Hindlimb muscle (tissue), 1 donor: ENCODE measurements at places on chromosomes 7 and 10. TPM values are rescaled to one million over a fixed set of nuclear protein-coding genes. Genes with fewer than 3 reads are reported as not detected.

DNA sequence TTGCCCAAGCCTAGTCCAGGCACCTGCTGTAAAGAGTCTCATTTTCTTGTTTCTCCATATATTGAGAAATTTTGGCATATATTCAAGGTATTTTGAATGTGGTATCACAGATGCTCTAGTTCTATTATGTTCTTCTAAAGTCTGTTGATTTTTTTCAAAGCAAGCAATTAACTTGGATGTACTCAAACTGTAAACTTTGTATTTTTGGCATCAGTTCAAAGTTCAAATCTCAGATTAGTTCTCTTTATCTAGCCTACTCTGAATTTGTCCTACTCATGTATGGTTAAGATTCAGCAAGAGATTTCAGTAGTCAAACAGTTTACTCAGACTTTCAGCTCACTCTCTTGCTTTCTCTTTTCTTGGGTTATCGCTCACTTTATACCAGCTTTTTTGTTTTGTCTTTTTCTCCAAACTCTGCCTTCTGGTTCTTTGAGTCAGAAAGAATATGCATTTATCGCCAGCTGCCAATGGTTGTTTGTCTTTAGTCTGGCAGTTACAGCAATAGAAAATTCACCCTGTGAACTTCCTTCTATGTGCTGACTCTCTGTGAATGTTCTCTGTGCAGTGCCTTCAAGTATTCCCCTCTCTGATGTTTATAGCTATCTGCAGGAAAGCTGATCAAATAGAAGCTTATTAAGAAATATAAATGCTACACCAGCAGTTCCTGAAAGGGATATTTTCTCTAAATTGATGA is 56.0 kb downstream of the ANKRD7 start:
- no peak for DNase-seq

DNA sequence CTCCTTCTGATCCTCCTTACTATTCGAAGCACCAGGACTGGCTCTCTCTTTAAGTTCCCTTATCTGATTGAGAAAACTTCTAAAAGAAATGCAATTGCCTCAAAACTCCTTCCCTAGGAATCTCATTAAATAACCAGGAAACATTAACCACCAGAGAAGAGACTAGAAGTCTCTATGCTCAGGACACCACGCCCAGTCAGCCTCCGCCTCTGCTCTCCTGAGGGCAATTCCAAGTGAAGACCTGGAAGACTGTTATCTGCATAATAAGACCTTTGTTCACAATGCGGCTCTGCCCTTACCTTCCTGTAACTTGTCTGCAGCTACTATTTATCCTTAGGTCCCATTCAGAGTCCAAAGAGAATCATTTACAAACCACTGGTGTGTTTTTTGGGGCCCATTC is 78.8 kb downstream of the ELMO1 start:
- DNase-seq, result no peak

DNA sequence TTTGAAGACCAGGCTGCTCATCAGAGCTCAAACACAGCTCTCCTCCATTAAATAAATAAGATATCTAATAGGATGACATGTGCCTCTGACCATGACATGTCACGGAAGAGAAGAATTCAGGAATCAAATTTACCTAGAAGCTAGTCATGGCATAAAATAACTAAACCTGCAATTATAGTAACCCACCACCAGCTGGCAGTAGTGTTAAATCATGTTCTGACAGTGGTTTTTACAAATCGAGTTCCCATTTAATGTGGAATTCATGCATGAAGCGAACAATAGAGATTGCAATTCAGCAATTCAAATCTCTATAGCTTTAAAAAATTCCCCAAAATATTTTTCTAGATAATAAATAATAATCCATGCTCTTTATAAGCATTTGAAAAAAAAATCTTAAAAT is 74.6 kb upstream of the IKZF1 start:
- DNase-seq, result no peak

DNA sequence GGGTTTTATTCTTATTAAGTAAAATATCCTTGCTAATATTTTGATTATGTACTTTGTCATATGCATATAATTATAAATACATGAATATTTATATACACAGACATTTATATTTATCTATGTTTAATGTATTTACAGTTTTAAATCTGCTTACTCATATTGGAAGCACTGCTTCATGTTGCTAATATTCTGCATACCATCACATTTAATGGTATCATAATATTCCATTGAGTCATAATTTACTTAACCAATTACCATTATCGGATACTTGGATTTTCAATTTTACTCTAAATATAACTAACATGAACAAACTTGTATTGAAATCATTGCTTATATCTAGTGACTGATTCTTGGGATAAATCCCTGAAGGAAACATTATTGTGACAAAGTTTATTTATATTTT is 155.2 kb downstream of the MBL2 start:
- no peak for DNase-seq

GRCh38 chr10:50497758-50498157 is 126.0 kb downstream of the SGMS1 start:
- peak; percentile 29 for DNase-seq

- no peak for DNase-seq
Measured at GRCh38 chr10:127890832-127891334, 1.9 kb downstream of the CLRN3 start.

- no peak for DNase-seq
Measured at GRCh38 chr10:48608279-48608681, 3.4 kb upstream of the ARHGAP22 start.

- no peak for DNase-seq
Measured at GRCh38 chr10:3203016-3203811, 30.6 kb upstream of the PITRM1 start.

GRCh38 chr10:104329735-104330134 is 8.5 kb downstream of the ITPRIP start:
- no peak for DNase-seq

DNA sequence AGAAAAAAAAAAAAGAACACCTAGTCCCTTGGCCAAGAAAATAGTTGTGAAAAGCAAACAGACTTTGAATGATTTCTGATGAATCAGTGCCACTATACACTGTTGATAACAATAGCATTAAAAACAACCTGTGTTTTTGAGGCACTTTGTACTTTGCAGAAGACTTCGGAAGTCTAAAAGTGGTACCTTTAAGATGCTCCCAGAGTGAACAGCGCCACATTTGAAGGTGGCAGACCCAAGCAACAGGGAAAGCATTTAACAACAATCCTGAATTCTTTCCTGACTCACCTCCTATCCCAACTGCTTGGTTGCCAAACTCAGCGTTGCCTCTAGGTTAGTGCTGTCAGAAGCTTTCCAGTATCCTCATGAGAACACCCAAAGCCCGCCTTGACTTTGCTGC is 102.5 kb upstream of the CCDC6 start:
- no peak for DNase-seq

DNA sequence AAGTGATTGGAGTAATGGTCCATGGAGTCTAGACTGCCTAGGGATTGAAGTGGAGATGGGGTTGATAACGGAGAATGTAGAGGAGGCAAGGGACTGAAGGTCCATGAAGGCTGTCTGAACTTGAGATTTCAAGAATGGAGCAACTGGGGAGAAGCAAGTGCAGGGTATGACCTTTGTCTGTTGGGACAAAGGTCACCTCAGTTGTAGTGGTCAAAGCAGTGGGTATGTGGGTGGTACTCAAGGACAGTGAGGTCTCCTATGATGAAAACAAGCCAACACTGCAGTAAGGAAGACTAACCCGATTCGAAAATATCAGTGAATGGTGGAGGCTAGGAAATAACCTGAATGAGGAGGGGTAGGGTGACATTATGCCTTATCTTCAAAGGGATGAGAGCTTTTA is 5.4 kb upstream of the DDX21 start:
- no peak for DNase-seq

DNA sequence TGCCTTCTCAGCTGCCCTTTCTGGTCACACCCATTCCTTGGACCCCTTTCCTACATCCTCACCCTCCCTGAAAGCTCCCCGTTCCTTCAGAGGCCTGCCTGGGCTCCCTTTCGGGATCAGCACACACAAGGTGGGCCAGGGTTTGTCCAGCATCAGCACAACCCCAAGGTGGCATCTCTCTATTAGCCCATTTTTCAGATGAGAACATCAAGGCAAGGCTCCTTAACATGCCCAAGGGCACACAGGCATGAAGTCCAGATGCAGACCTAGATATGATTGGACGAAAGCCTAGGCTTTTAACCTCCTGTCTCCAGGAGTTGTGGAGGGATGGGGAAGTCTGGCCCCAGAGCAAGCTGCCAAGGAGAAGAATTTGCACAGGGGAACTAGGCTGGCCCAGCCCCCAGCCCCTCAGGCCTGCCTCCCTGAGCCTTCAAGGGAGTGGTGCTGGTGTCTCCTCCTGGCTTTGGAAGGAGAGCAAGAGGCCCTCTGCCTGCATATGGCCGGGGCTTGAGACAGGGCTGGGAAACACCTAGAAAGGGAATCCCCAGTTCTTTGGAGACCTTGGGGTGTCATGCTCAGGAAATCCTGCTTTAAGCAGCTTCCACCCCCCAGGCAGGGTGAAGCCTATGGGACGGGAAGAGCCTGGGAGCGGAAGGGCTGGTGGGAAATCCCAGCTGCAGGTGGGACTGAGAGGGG is 9.0 kb upstream of the VSIR start:
- no peak for DNase-seq

GRCh38 chr7:135666156-135666555 is 3.8 kb downstream of the STMP1 start:
- no peak for DNase-seq

- DNase-seq, result no peak
Measured at GRCh38 chr10:80272793-80273522, 16.5 kb downstream of the MAT1A start.

- no peak for DNase-seq
Measured at GRCh38 chr10:104347295-104348045, 6.2 kb upstream of the CFAP58 start.

DNA sequence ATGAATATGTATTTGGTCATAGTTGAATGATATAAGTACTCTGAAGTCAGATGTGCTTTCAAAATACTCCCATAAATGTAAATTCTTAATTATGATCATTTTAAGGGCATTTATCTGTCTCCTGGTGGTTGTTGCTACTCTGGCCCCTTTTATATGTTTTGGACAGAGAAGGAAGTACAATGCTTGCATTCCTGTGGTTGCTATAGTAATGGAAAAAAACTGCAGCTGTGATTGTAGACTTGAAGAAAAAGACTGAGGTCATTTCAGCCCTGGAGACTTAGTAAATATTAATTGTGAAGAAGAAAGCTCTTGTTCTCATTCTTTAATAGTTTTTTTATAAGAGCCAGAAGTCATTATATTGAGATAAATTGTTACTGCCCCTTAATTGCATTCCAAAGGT is 70.2 kb upstream of the FERD3L start:
- DNase-seq, result peak; percentile 57

Gene CRHR2
- polyA plus RNA-seq, result 1.9 TPM

Gene NEUROD6
- not detected for polyA plus RNA-seq

Gene AEBP1
- 72.1 TPM for polyA plus RNA-seq

Gene TMEM229A
- 0.09 TPM for polyA plus RNA-seq

Gene CCL26
- 1.6 TPM for polyA plus RNA-seq

Gene SORCS3
- polyA plus RNA-seq, result not detected

Gene ST8SIA6
- 0.71 TPM for polyA plus RNA-seq

Gene STAMBPL1
- 5.4 TPM for polyA plus RNA-seq

Gene GNGT1
- not detected for polyA plus RNA-seq

Gene PRSS37
- polyA plus RNA-seq, result 0.28 TPM

Gene STEAP1B
- 1.8 TPM for polyA plus RNA-seq

Gene MET
- polyA plus RNA-seq, result 15.2 TPM
